IMR-90 (cell line): ENCODE measurements at places on chromosomes 6 and 20.

GRCh38 chr6:72689107-72689954 is 67.5 kb downstream of the KCNQ5 start:
- H3K4me3 ChIP-seq, result no peak overlapping the region
- no peaks in the 10 kb centered on the region; the same call in 1 of the 2 replicates for H3K4me1 ChIP-seq

GRCh38 chr6:53837865-53838769 is 43.3 kb downstream of the LRRC1 start:
- DNase-seq, result peak; percentile 22
- H3K36me3 ChIP-seq, result no peaks in the 10 kb centered on the region
- no peaks in the 10 kb centered on the region; the same call in 1 of the 2 replicates for H3K4me1 ChIP-seq
- H3K4me3 ChIP-seq, result no peak overlapping the region

- H3K4me1 ChIP-seq, result no peaks in the 10 kb centered on the region
- H3K27ac ChIP-seq, result no peak overlapping the region
- H3K36me3 ChIP-seq, result no peaks in the 10 kb centered on the region
- H3K4me3 ChIP-seq, result peak overlapping the region; percentile 91
These were observed 86.6 kb downstream of the SESN1 start for GRCh38 chr6:109008054-109008453.

DNA sequence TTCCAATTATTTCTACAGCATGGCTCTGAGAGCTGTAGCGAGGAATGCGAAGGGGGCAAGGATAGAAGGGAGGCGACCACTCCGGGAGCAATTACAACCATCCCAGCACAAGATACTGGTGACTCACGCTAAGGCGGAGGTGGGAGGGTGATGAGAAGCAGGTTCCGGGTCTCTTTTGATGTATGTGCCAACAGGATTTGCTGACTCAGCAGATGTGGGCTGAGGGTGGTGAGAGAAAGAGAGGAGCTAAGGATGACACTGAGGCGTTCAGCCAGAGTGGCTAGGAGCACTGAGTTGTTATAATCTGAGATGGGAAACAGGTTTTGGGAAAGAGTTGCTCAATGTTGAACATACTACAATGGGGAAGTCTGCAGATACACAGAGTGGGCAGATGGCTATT is 9.3 kb upstream of the TXNDC5 start:
- no peaks in the 10 kb centered on the region for H3K36me3 ChIP-seq
- no peak overlapping the region for H3K27ac ChIP-seq
- DNase-seq, result no peak
- no peaks in the 10 kb centered on the region for H3K4me1 ChIP-seq
- no peak overlapping the region for H3K4me3 ChIP-seq

DNA sequence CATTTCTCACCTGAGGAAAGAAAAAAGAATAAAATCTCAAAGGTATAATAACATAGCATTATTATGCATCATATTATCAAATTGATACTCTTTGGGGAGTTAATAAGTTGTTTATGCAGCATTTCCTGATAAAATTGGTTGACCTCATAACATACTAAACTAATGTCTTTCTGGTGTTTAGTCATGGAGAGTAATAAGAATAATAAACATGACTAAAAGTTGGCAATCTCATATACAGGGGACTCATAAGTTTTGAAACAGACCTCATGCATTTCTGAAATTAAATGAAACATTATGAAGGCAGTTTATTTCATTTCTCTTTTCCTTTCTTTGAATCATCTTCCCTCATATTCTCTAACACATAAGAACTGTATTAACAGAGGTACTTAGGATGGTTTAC is 60.5 kb upstream of the PRDM1 start:
- H3K27me3 ChIP-seq, result no peaks in the 10 kb centered on the region
- peaks cover 7% of the 10 kb centered on the region for H3K4me1 ChIP-seq
- no peak overlapping the region for H3K27ac ChIP-seq

GRCh38 chr6:43257367-43258145 is 14.3 kb downstream of the TTBK1 start:
- H3K27me3 ChIP-seq, result peaks cover 48% of the 10 kb centered on the region
- DNase-seq, result no peak
- H3K36me3 ChIP-seq, result no peaks in the 10 kb centered on the region
- H3K4me3 ChIP-seq, result no peak overlapping the region
- no peak overlapping the region for H3K27ac ChIP-seq

DNA sequence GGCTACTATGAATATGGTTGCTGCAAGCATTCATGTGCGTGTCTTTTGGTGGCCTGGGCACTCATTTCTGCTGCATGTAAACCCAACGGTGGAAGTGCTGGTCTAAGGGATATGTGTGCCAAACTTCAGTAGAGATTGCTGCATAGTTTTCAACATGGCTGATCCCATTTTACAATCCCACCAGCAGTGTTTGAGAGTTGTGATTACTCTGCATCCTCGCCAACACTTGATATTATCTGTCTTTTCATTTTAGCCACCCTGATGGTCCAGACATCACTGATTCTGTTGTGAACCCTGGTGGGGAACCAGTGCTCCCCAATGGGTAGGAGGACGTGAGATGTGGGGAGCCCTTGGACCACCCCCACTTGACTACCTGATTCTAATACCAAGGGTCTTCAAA is 27.5 kb downstream of the PACSIN1 start:
- H3K27me3 ChIP-seq, result peaks cover 10% of the 10 kb centered on the region
- H3K4me3 ChIP-seq, result no peak overlapping the region
- no peaks in the 10 kb centered on the region for H3K36me3 ChIP-seq
- no peak overlapping the region for H3K27ac ChIP-seq
- no peak for DNase-seq

GRCh38 chr6:132298344-132298949 is 102.8 kb downstream of the MOXD1 start:
- H3K4me3 ChIP-seq, result no peak overlapping the region
- H3K36me3 ChIP-seq, result no peaks in the 10 kb centered on the region; the same call in 1 of the 2 replicates
- H3K4me1 ChIP-seq, result no peaks in the 10 kb centered on the region
- DNase-seq, result peak; percentile 62

DNA sequence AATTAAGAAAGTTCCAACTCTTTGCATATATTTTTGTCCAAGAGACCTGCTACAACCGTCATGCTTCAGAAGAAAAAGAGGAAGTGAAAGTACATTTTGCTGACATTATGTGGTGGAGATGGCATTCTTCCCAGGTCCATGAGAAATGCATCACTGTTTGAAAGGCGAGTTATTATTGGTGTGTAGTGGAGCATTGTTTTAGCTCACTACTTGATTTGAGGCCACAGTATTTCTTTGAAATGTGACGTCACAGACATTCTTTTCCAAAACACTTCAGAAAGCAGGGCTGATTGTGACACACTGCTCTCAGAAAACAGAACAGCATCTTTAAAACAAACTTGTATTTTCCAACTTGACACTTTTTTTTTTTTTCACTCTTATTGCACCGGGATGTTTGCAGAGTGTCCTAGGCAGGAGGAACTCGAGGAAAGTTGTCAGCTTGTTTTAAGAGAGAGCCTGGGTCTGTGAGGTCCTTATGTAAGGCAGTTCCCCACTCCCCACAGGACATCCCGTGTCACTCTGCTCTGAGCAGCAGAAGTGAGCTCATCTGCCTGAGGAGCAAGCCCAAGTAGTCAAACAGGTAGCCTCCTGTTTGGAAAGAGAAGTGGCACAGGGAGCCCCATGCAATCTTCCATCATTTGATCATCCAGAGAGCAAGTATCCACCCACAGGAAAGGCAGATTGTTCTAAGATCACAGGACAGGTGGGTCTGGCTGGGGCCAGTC is 1.1 kb downstream of the SPTLC3 start:
- DNase-seq, result peak; percentile 96
- no peaks in the 10 kb centered on the region; the same call in 1 of the 2 replicates for H3K27me3 ChIP-seq
- peak overlapping the region; percentile 54 for H3K4me3 ChIP-seq
- peaks cover 2% of the 10 kb centered on the region for H3K36me3 ChIP-seq
- H3K27ac ChIP-seq, result peak overlapping the region; percentile 66; the same call in 1 of the 2 replicates

DNA sequence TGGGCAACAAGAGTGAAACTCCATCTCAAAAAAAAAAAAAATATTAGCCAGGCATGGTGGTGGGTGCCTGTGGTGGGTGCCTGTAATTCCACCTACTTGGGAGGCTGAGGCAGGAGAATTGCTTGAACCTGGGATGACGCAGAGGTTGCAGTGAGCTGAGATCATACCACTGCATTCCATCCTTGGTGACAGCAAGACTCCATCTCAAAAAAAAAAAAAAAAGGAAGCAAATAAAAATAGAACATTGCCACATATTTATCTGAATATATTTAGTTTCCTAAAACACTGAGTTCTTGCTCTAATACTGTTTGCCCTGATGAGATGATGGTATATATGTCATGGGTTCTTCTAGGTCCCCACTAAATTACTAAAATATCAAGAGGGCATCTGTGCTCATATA is 28.4 kb downstream of the CASP8AP2 start:
- peaks cover 23% of the 10 kb centered on the region for H3K36me3 ChIP-seq
- H3K4me3 ChIP-seq, result no peak overlapping the region
- no peak for DNase-seq
- no peaks in the 10 kb centered on the region for H3K27me3 ChIP-seq

GRCh38 chr20:8074931-8075330 is 55.4 kb upstream of the TMX4 start:
- H3K4me3 ChIP-seq, result no peak overlapping the region
- no peaks in the 10 kb centered on the region for H3K36me3 ChIP-seq
- H3K27me3 ChIP-seq, result no peaks in the 10 kb centered on the region; the same call in 1 of the 2 replicates

DNA sequence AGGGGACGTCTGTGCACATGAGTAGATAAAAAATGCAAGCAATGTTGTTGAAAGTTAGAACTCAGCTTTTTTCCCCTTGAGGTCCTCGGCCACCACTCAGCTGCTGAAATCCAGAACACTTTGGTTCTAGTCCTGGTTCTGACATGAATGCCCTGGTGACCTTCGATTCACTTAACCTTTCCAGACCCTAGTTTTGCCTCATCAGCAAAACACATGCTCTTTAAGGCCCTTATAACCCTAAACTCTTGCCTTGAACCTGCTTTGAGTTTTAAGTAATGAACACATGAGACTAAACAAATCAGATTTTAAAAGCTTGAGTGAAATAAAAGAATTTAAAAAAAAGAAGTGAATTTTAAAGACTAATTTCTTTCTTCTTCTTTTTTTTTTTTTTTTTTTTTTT is 33.4 kb downstream of the BMP6 start:
- no peak overlapping the region for H3K27ac ChIP-seq
- peaks cover 32% of the 10 kb centered on the region for H3K27me3 ChIP-seq
- H3K4me1 ChIP-seq, result peaks cover 4% of the 10 kb centered on the region

GRCh38 chr20:59453759-59454560 is 150.4 kb upstream of the PHACTR3 start:
- no peaks in the 10 kb centered on the region for H3K4me1 ChIP-seq
- no peak overlapping the region for H3K4me3 ChIP-seq
- DNase-seq, result no peak
- H3K27ac ChIP-seq, result no peak overlapping the region

DNA sequence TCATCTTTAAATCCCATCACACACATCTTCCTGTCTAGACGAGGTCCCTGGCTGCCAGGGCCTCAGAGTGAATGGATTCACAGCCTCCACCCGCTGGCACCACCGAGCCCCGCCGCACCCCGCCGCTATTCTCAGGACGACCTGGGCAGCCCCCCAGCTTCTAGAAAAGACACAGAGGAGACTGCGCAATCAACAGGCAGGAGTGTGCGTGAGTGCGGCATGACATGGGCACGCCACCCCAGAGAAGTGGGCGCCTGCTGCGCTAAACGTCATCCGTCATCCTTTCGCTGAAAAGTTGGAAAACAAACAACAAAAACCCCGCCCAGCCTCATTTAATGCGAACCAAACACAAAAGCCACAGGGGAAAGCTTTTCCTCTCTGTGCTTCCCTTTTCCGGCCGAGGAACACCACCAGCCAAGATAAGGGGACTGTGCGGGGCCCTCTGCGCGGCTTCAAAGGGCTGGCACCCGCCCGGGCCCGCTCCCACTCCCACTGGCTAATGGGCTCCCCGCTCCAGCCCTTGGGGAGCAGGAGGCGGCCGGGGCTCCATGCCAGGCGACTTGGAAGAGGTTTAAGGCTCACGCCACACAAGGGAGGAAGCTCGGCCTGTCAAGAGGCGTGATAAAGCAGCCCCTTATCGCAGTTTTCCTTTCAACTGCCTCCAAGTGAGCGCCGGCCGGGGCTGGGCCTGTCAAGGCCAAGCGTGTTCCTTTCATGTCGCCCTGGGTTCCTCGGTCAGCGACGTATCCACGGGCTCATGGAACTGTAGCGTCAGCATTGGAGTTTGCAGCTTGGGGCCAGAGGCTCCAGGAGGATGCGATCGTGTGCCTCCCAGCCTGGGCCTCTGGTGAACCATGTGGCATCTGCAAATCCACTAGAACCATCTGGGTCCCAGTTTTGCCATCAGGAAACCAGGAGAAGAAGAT is 50.1 kb downstream of the NFATC2 start:
- no peak overlapping the region for H3K4me3 ChIP-seq
- no peaks in the 10 kb centered on the region for H3K27me3 ChIP-seq
- H3K4me1 ChIP-seq, result peaks cover 11% of the 10 kb centered on the region
- H3K27ac ChIP-seq, result no peak overlapping the region
- no peak for DNase-seq
- no peaks in the 10 kb centered on the region for H3K36me3 ChIP-seq

GRCh38 chr6:119856136-119856535 is 506.6 kb upstream of the MAN1A1 start:
- no peak overlapping the region for H3K4me3 ChIP-seq
- H3K36me3 ChIP-seq, result no peaks in the 10 kb centered on the region
- no peaks in the 10 kb centered on the region for H3K4me1 ChIP-seq
- H3K27ac ChIP-seq, result no peak overlapping the region

GRCh38 chr6:164455835-164456234 is 853.6 kb downstream of the C6orf118 start:
- no peak for DNase-seq
- no peaks in the 10 kb centered on the region for H3K4me1 ChIP-seq
- no peaks in the 10 kb centered on the region for H3K27me3 ChIP-seq
- no peaks in the 10 kb centered on the region for H3K36me3 ChIP-seq
- no peak overlapping the region for H3K27ac ChIP-seq

DNA sequence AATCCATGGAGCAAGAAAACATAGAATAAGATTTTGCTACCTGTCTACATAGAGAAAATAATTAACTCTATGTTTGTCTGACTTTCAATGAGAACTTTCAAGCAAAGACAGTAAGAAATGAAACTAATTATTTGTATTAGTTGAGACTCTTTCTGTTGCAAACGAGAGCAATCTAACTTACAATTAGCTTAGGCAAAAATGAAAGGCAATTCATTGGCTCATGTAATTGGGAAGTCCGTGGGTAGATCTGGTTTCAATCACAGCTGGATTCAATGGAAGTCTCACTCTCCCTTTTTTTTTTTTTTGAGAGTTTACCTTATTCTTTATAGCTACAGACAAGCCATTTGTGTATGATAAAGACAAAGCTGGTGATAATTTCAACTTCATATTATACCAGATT is 68.2 kb upstream of the STXBP5 start:
- H3K4me3 ChIP-seq, result no peak overlapping the region
- no peaks in the 10 kb centered on the region; the same call in 1 of the 2 replicates for H3K4me1 ChIP-seq
- no peaks in the 10 kb centered on the region for H3K27me3 ChIP-seq
- no peak for DNase-seq
- H3K36me3 ChIP-seq, result no peaks in the 10 kb centered on the region
- no peak overlapping the region for H3K27ac ChIP-seq
